NCI-H146 (cell line): ENCODE measurements at places on chromosomes 6 and 20.

DNA sequence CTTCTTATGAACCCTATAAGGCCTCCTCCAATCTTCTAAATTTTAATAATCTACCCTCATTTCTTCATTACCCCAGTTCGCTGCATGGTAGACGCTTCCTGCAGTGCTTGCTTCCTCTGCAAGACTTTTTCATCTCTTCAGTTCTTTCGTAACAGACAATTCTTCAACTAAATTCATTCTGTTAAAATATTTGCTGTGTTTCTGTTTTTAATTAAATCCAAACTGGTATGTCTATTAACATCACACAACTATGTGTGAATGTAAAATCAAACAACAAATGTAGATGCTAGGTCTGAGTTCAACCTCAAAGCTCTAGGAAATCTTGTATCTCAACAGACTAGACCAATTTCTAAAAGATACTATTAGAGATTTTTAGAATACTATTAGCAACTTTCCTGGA lies 199.3 kb downstream of the RNGTT start:
- DNase-seq, result no peak

DNA sequence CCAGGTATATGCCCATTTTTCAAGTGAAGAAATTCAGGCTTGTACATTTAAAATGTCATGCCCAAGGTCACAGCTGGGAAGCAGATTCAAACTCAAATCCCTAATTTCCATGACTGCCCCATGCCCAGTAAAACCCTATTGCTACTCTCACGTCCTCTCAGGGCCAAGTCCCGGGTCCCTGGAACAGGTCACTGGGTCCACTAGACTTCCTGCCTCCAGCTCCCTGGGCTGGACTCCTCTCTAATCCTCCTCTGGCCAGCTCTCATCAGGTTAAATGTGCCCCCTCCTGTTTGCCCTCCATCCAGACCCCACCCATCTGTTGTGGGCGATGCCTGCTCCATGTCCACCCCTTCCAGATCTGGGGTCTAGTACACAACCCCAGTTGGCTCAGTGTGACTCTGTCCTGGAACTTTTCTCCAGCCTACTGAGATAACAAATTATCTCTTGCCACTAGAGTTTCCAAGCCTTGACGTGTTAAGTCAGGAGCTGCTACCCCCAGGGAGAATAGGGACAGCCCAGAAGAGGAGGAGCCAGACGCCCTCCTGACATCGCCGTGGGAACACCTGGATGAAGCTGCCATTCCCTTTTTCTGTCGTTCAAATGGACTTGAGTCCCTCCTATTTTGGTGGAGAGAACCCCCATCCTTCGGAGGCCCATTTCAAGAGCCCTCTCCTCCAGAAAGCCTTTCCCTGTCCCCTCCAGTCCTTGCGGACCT lies 3.7 kb upstream of the SPDEF start:
- peak; percentile 16 for DNase-seq

- DNase-seq, result no peak
Observed at GRCh38 chr6:35341557-35341956, 801 bp upstream of the PPARD start.

DNA sequence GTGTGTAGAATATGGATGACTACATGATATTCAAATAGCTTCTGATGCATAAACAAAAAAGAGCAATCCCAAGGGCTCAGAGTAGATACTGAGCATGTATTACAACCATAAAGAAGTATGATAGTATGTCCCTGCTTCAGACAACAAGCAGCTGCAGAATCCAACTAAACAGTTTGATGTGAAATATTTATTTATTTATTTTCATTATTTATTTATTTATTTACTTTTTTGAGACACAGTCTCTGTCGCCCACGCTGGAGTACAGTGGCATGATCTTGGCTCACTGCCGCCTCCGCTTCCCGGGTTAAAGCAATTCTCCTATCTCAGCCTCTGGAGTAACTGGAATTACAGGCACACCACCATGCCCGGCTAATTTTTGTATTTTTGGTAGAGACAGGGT lies 384.3 kb downstream of the KHDRBS2 start:
- no peak for DNase-seq

GRCh38 chr6:151109869-151110575 lies 129.7 kb upstream of the AKAP12 start:
- DNase-seq, result no peak

DNA sequence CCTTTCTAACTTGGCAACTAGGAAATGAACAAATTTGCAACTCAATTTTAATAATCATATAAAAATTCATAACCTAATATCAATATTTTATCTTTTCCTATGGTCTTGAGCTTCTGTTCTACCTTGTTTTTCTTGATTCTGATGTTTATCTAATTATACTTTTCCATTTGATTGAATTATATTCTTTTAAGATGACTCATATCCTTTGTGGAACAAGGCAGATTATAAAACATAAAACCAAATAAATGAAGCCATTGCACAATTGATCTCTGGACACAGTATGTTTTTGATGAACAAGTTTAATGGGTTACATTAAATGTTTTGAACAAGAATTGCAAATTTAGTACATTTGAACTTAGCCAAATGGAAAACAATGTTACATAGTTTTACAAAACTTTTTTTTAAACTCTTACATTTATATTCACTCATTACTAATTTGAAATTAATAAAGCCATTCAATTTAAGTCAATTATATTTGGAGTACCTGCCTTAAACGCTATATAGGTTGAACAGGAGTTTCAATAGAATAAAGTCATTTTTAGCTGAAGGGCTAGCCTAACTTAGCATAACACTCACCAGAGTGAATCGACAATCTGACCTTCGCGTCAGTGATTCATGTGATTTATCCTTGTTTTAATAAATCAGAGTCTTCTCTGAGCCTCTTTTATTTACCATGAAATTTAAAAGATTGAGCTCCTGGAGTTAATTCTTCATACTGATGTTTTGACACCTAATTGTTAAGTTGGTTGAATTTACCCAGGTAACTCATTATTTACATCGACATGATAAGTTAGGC lies 3.8 kb downstream of the NCOA7 start:
- DNase-seq, result no peak
